Bronchial epithelial cell (primary cell): ENCODE measurements at places on chromosomes 1 and 21.
A peak's percentile ranks its signal among the peaks of the same experiment; 100 is the strongest.

DNA sequence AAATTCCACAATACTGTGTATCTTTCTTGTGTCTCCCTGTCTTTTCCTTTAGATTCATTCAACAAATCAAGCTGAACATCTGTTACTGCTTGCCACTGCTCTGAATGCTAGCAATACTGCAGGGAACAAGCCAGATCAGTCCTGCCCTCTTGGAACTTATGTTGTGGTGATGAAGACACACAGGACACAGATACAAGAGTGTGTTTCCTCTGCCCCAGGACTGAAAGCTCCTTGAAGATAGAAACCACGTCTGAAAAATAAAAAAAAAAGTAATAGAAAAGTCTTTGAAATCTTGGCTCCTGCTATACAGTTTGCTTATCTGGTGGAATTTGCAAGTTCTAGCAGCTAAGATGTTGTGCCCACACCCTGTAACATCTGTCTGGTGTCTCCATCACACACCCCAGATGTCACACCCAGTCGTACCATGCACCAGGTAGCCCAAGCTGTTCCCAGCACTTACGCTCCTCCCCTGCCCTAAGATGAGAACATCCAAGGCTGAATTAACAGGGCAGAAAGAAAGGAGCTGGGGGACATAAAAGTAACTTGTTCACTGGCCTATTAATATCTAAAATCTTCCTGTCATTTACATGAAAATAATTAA is 80.2 kb upstream of the GALNT2 start:
- DNase-seq = no peak

- DNase-seq = peak; percentile 52
Observed at GRCh38 chr1:93846206-93846991, 32.6 kb downstream of the DNTTIP2 start.

- peak; percentile 99 for DNase-seq
Observed at GRCh38 chr1:162913345-162913744, 52.4 kb upstream of the CCDC190 start.

DNA sequence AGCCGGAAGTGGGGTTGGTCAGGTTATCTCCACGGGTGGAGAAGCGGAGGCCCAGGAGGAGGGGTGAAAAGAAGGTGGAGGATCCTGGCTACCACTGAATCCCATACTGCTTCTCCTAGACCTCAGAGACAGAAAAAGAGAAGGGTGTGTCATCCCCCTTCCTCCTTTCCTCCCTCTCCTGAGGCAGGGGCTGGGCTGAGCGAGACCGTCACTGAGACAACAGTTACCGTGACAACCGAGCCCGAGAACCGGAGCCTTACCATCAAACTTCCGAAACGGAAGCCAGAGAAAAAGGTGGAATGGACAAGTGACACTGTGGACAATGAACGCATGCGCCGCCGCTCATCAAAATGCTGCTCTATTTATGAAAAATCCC is 42.1 kb upstream of the NBPF3 start:
- DNase-seq = no peak

GRCh38 chr1:46797696-46798470 is 963 bp upstream of the CYP4B1 start:
- peak; percentile 54 for DNase-seq
